Fibroblast of skin of left biceps (primary cell): ENCODE measurements at places on chromosomes 1 and 21.

- no peak for DNase-seq
Measured at GRCh38 chr1:38833146-38833545, 26.4 kb downstream of the RRAGC start.

- DNase-seq, result no peak
Measured at GRCh38 chr1:41512701-41513382, 28.4 kb upstream of the EDN2 start.

DNA sequence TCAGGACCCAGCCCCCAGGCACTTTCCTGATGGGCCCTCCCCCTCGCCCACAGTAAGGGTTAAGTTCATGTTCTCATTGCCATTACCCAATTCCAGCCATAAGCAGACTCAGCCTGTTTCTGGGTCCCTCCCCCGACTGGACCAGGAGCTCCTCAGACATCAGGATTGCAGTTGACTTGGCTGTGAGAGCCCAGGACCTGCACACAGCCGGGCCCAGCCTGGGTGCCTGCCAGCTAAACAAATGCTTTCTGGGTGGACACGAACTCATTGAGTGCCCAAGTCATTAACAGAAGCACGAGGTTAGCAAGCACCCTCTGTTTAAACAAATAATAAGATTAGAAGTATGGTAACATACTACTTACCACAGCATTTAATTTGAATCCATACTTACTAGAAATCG is 147.9 kb upstream of the POU3F1 start:
- no peak for DNase-seq

DNA sequence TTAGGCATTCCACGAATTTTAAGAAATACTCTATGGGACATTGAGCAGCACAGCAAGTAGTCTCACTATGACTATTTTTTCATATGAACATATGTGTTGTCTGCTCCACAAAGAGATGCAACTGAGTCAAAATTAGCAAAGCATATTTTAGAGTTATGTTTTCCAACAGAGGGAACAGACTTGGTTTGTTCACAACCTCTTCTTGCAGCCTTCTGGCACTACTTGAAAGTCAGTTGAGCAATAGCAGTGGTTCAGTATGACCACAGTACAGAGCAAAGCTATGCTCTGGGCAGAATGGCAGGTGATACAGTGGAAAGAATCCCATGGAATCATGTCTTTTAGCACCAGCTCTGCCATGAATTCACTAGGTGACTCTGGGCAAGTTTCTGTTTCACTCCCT is 5.2 kb downstream of the CCN1 start:
- DNase-seq, result no peak

GRCh38 chr1:159798893-159799292 is 3.3 kb upstream of the FCRL6 start:
- peak; percentile 50 for DNase-seq

DNA sequence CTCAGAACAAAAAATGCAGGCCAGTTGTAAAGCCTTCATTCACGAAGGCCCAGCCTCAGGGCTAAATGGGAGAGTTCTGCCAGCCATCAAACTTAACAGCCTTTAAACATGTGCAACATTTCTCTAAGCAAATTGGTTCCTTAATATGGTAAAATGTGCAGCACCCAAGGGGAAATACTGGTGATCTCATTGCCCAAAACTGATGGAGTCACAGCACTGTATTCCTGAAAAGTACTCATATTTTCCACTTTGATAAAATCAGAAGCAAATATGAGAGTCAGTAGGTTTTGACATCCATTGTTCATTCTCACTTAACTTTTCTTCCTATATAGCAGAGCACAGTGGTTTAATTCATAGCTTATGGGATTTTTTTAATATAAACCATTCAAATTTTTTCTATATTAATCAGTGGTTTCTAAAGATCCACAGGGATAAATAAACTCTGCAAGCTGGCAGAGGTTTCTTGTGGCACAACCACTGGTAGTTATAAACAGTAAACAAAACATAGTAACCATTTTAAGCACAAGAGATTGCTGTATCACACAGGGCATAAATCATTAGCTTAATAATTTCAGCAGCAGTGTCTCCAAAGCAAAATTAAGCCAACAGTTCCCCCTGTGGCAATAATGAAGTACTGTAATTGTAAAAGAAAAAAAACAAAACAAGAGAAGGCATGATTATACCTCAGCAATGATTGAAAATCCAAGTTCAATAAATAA is 106.9 kb upstream of the LYPLAL1 start:
- peak; percentile 32 for DNase-seq

DNA sequence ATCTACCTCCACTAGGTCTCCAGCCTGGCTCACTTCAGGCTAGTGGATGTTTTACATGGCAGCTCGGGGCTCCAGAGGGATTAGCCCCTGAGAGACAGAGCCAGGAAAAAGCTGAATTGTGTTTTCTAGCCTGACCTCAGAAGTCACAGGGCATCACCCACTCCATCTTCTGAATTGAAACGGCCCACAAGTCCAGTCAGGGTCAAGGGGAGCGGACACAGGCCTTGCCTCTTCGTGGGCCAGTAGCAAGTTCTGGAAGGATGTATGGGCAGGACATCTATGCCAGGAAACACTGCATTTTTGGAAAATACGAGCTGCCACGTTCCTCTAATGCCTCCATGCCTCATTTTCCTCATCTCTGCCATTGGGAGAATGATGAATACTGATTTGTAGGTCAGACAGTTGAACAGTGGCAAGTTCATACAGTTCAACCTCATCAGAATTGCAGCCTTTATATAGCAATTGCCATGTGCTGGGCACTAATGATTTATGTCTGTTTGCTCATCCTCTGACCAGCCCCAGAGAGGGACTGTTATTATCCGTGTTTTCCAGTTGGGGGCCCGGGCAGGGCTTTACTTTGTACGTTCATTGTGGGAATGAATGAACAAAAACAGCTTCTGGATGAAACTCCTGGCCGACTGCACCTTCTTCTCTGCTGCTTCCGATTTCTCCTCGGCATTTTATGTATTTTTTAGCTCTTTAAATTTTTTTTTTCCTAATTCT is 23.2 kb upstream of the PCBP3 start:
- no peak for DNase-seq

GRCh38 chr1:178560871-178561376 is 48.0 kb downstream of the TEX35 start:
- DNase-seq, result no peak

DNA sequence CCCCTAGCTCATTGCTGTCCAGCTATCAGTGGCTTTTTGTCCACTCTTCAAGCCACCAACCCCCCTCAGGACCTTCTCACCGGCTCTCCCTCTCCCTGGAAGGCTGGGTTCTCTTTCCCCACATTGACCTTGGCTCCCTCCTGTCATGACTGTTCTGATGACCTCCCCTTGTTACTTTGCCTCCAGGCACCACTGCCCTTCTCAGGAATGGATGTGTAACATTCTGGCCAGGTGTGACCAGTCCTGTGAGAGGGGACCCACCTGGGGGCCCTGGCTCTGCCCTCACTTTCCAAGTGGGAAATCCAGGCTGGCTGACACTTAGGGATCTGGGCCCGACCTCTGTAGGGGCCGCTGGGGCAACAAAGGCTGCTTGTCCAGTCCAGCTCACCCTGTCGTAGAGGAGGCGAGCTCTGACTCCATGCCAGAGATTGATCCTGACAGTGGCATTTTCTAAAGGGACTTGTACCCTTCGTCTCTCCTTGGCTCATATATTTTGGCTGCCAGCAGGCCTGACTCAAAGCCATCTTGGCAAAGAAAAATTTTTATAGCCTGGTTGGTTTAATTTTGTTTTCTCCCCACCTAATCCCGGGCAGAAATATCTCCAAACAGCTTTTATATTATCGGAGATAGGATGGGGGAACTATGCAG is 37.9 kb upstream of the USP24 start:
- no peak for DNase-seq

DNA sequence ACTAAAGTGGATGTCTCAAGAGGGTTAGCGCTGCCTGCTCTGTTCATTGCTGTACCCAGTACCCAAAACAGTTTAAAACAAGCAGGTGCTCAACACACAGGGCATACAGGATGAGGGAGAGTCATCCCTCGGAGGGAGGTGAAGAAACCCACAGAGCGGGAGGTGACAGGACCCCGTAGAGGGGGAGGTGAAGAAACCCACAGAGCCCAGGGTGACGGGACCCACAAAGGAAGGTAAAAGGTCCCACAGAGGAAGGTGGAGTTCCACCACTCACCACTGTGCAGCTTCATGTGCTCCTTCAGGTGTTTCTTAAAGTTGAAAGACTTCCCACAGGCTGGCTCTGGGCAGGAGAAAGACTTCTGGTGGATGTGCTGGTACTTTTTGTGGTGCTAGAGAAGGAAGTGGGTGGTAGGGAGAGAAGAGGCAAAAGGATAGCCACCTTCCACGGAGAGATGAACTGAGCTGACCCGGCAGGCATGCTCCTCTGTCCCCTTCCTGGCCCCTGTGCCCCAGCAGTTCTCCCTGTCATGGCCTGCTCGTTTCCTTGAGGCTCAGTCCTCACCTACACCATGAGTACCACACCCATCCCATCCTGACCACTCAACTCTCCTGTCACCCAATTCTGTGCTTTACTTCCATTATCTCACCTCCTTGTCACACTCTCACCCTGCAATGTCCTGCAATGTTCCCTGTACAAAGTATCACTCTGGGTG is 5.1 kb downstream of the ZNF692 start:
- no peak for DNase-seq

GRCh38 chr1:105294838-105295237 is 1545.1 kb downstream of the AMY1C start:
- DNase-seq, result no peak

GRCh38 chr1:56502700-56503245 is 76.6 kb downstream of the PLPP3 start:
- no peak for DNase-seq

DNA sequence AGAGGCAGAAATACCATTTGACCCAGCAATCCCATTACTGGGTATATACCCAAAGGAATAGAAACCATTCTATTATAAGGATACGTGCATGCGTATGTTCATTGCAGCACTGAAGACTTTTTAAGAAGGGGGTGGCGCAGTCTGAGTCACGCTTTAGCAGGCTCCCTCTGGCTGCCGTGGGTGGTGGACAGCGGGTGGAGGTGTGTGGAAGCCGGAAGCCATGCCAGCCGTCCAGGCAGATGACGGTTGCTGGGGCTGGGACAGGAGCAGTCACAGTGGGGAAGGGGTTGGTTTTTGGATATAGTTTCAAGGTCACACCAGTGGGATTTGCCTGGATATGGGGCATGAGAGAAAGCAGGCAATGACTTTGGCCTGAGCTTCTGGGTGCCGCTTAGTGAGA is 270.5 kb downstream of the GRIK3 start:
- DNase-seq, result no peak

- DNase-seq, result no peak
Measured at GRCh38 chr1:158506369-158506987, 34.5 kb downstream of the OR10R2 start.

GRCh38 chr1:157968508-157968907 is 24.9 kb upstream of the KIRREL1 start:
- DNase-seq, result no peak

- DNase-seq, result no peak
Measured at GRCh38 chr1:68293122-68293521, 60.8 kb upstream of the WLS start.
